EL (cell line): ENCODE measurements at places on chromosomes 5 and 9.
A peak's percentile ranks its signal among the peaks of the same experiment; 100 is the strongest.

DNA sequence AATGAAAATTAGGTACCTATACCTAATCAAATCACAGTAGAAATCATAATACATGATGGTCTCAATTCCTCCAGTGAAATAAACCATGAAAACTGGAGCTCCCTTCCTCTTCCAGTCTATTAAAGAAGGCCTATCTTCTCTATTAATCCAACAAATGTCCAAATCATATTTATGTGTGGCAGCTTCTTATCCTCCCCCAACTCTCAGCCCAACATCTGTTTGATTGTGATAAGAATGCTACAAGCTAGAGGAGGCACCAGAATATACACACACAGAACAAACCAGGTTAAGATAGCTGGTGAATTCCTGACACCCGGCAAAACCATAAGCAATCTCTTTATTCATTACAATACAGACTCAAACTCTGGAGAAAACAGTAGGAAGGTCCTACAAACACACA lies 110.8 kb downstream of the FBXL17 start:
- no peak for DNase-seq

DNA sequence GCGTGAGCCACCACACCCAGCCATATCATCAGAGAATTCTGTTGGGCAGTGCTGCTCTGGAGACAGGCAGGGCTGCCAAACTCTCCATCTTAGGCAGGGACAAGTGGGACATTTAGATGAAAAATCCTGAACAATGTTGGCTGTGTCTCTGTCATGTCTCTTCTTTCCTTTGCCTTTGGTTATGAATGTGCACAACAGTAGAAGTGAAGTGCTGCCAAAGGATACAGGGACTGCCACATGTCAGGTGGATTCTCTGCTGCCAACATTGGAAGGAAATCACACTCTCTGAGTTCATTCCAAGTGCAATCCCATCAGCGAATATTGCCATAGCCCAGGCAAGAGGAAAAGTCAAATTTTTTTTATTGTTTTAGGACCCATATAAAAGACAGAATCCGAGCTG lies 348.8 kb downstream of the TRPM3 start:
- no peak for DNase-seq

DNA sequence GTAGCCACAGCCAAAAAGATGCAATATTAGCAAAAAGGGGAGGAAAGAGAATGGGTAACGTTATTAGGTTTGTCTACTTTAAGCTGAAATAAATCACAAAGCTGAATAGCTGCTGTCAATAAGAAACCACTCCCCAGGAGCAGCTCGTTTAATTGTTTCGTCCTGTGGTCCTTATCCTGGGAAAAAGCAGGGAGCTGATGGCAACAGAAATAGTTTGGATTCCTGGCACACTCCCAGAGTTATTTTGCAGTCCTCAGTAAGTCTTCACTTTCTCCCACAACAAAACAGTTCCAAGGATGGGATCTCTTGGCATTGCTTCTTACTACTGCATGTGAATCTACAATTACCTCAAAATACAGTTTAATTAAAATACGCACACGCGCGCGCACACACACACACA lies 28.8 kb downstream of the FRMD3 start:
- peak; percentile 41 for DNase-seq

DNA sequence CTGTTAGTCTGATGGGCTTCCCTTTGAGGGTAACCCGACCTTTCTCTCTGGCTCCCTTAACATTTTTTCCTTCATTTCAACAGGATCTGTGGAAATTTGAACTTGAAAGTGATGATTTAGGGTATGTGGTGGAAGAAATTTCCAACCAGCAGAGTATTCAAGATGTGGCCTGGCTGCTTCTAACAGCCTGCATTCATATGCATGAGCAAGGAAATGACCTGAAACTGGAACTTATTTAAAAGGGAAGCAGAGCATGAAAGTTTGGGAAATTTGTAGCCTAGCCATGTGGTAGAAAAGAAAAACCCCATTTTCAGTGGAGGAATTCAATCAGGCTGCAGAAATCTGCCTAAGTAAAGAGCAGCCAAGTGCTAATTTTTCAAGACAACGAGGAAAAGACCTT lies 41.7 kb downstream of the UNC13B start:
- no peak for DNase-seq

- DNase-seq, result peak; percentile 14
Measured at GRCh38 chr5:107461770-107462169, 209.0 kb downstream of the EFNA5 start.

- DNase-seq, result no peak
Measured at GRCh38 chr9:91220491-91221135, 141.1 kb downstream of the AUH start.

DNA sequence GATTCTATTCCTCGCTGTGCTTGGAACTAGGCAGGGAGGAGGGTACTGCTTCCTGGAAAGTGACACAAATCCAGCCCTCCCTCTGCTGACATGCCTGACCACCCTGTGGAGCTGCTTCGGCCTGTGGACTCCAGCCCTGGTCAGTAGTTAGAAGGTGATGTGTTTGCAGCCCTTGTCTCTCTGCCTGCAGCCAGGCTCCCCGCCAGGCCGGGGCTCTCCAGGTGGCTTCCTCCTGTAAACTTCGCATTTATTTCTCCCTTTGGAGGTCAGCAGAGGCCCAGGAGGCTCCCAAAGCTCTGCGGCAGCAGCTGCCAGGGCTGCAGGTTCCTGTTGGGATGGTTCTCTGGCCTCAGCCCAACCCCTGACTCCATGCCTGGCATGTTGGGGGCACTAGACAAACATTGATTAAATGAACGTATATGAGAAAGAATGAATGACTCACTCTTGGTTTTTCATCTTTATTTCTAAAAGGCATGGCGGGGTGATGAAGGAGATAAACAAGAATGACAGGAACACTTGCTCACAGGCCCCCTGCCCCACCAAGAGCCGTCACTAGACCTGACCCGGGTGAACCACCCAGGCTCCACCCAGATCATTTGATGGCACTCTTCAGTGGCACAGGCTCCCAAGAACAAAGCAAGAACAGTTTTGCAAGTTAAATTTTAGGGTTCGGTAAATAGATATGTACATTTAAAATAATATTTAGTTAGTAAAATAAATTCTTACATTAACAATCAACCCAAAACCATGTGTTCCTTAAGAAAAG lies 8.4 kb upstream of the IRX2 start:
- DNase-seq, result no peak

- no peak for DNase-seq
Measured at GRCh38 chr9:129069862-129070641, 10.9 kb upstream of the DOLPP1 start.

DNA sequence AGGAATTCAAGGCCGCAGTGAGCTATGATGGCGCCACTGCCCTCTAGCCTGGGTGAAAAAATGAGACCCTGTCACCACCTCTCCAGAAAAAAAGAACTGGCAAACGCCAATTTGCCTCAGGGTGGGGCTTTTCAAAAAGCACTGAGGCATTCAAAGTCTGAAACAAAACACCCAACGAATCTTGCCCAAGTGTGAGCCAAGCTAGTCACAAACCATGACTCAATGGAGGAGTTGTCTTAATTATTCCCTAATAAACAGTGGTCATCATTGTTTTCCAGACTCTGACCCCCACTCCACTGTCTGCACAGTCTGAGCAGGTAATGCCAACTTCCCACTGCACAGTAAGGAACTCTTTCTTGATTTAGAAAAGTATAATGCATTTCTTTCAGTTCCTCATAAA lies 16.8 kb downstream of the FRMD3 start:
- DNase-seq, result no peak

DNA sequence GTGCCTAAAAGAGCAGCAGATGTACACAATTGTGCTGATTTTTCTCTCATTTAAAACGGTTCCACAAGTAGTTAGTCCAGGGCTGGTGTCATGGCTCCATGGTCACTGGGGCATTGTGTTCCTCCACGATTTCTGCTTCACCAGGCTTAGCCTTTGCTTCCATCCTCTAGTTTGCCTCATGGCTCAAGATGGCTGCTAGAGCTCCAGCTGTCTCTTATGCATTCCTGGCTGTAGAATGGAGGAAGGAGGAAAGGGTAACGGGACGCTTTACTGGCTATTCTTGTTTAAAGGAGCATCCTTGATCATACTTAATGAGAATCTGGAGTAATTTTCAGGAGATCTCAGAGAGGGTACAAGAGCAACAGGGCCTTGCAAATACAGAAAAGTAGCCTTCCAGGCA lies 47.7 kb downstream of the BOD1 start:
- no peak for DNase-seq

DNA sequence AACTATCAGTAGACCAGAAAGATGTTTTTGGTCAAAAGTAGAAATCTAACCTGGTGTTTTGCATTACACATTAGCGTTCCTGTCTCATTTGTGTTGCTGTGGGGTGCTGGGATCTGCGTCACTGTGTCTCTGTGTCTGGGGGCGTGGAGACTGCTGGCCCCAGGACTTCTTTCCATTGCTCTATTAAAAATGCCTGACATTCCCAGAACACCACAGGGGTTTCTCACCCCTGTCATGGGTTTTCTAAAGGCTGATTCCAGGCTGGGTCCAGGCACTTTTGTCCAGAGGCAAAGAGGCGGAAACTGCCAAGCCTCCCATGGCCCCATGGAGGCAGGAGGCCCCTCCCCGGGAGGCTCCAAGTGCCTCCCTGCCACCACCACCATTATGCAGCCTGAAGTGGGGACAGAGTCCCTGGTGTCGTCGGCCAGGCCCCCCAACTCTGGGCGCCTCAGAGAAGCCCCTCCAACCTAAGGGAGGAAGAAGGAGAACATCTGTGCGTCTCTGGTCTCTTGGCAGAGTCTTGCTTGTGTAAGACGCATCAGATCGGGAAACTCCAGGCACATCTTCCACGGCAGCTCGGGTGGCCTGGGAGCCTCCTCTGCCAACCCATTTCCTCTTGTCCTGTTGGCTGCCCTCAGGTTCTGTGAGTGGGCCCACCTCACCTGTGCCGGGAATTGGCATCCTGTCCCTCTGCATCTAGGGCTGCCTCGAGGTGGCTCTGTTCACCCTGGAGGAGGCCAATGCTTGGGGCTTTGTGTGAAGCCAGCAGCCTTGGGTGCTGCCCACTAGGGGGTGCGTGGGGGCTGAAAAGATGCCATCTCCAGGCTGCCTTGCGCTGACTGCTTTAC lies 13.8 kb upstream of the PLEKHG4B start:
- peak; percentile 79 for DNase-seq
